Stimulated activated CD8-positive, alpha-beta memory T cell treated with anti-CD3 and anti-CD28 coated beads, Interleukin-12 subunit alpha, Interleukin-12 subunit beta, amount 100 ng/mL, for 4 hours (primary cell): ENCODE measurements at places on chromosomes 7 and 10.

DNA sequence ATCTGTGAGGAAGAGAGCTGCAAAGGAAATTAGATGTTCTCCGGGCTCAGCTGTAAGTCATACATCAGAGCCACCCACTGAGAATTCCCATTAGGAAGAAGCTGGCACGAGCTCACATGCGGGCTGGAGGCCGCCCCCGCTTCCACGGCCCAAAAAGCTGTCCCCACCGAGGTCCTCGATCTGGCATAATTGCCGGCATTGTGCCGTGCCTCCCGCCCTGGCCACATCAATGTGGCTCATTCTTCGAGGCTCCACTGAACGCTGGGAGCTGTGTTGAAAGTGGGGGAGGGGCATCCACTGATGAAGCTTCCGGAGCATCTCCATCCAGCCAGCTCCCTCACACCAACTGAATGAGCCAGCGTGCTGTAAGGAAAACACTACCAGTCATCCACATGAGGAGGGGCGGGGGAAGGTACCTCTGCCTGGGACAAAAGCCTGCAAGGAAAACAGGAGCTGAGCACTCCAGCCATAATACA lies 173.1 kb downstream of the PTPRN2 start:
- DNase-seq = no peak

DNA sequence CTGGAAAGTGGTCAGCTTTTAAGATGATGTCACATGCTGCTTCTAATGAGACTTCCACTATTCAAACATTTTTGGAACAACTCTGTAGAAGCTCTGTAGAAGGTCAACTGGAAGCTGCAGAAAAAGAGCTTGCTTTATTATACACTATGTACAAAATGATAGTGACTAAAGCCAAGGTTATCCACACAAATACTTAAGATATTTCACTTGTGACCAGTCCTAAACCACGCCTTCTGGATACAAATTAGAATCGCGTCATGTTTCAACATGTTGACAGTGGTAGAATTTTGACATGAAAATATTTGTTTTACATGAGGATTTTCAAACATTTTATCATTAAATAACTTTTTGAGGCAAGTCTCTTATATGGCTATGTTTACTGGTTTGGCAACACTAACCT lies 499.6 kb upstream of the PHF14 start:
- DNase-seq = no peak

GRCh38 chr7:134312717-134313116 lies 4.0 kb downstream of the SLC35B4 start:
- no peak for DNase-seq

- no peak for DNase-seq
Measured at GRCh38 chr10:93095225-93095624, 21.5 kb downstream of the CYP26A1 start.

- no peak for DNase-seq
Measured at GRCh38 chr10:117537904-117538524, 4.5 kb upstream of the EMX2 start.

- DNase-seq = no peak
Measured at GRCh38 chr10:113945075-113945686, 90.7 kb downstream of the NHLRC2 start.

- DNase-seq = no peak
Measured at GRCh38 chr7:25031432-25031831, 51.5 kb upstream of the OSBPL3 start.

GRCh38 chr10:83229991-83230390 lies 909.3 kb upstream of the GHITM start:
- no peak for DNase-seq

GRCh38 chr7:17743316-17743715 lies 197.0 kb downstream of the SNX13 start:
- DNase-seq = no peak

DNA sequence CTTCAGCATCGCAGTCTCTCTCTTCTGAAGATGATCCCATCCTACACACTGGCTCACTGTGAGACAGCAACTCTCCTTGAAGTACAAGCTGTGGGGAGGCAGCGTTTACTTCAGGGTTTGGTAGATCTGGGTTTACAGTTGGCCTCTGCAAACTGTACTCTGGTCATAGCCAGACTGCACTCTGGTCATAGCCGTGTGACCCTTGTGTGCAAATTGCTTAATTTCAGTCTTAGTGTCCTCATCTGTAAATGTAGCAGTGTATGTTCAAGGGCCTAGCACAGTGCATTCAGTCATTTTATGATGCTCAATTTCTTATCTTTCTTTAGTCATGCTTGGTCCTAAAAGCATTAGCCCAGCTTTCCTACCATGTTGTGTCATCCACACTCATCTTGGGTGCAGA lies 188.2 kb downstream of the LRMDA start:
- DNase-seq = no peak

GRCh38 chr7:39582536-39582935 lies 16.3 kb downstream of the YAE1 start:
- no peak for DNase-seq

- DNase-seq = no peak
Measured at GRCh38 chr7:50815138-50815537, 32.4 kb upstream of the GRB10 start.

GRCh38 chr7:121088870-121089269 lies 100.4 kb downstream of the CPED1 start:
- DNase-seq = no peak

GRCh38 chr10:70602665-70603448 lies at the start of gene PRF1:
PRF1 (minus strand) TSS chr10:70602741; CDS start chr10:70600902, 1,839 bp downstream.
- DNase-seq = peak; percentile 78

GRCh38 chr7:26709210-26709990 lies 155.0 kb downstream of the SKAP2 start:
- DNase-seq = no peak

- DNase-seq = no peak
Measured at GRCh38 chr7:5693529-5693928, 87.9 kb downstream of the RNF216 start.

DNA sequence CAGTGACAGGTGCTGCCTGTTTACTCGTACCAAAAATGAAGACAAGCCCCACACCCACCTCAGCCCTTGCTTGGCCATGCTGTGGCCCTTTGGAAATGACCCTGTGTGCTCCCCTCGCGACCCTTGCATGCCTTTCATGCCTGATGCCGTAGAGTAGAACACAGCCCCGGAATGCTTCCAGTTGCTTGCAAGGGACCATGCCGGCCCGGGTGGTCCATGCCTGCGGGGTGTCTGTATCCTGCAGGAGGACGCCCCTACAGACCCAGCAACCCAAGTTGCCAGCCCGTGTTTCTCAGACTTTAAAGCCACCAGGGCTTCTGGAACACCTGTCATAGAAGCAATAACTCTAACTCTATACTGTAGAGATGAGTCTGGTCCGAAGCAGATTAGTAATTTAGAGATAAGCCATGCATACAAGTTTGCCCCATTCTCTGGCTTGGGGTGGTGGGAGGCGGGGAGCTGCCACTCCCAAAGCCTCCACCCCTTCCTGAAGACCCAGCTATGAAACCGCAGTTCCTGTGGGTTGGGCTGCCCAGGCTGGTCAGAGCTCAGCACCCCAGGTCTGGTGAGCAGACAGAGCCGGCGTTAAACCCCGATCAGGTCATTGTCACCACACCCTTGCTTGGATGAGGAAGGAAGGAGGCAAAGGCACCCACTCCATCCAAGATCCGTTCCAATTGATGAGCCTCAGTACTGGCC lies 143.5 kb downstream of the ADCY1 start:
- no peak for DNase-seq

DNA sequence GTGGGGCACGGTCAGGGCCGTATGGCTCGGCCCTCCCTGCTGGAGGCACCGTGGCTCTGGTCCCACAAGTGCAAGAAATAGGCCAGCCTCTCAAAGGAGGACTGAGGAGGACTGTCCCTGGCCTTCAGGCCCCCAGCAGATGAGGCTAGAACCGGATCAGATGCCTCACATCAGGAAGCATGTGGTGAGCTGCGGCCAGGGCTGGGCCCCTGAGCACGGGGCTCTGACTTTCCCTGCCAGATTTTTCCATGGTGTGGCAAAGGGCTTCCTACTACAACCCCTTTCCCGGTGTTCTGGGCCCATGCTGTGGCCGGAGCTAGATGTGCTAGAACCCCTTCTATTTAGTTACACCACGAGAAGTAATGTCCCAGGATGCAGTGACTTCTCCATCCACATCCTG lies 100.4 kb downstream of the TCERG1L start:
- no peak for DNase-seq

DNA sequence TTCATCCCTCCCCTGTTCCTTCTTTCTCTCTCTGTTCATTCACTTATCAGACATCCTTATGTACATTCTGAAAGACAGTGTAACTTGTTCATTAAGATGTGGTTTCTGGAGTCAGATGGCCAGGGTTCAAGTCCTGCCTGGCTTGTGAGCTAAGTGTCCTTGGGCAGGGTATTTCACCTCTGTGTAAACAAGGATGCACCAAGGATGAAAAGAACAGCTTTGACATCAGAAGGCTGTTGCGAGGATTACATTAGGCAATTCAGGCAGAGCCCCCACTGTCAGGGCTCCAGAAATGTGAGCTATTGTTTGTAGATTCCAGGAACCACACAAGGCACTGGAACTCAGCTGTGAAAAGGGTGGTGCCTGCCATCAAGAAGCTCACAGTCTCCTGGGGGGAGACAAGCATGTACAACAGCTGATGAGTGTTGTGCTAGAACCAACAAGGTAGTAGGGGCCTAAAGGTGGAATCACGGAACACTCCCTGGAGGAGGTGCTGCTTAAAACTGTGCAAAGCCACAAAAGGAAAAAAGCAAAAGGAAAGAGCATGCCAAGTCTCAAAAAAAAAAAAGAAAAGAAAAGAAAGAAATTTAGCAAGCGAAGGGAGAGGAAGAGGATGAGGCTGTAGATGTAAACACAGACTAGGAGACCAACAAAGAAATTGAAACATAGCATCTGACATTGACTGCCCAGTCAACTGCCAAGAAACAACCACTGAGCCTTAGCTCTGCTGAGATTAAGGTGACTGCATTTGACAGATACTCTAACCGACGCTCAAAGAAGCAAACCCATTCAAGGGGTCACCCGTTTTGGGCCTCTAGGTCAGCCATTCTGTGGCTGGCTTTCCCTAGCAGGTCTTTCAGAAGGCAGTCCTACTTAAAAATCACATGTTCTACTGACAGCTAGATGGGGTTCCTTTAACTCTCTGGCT lies 12.5 kb downstream of the PDLIM1 start:
- no peak for DNase-seq

GRCh38 chr10:5616836-5617235 lies 49.6 kb downstream of the ASB13 start:
- DNase-seq = no peak

- DNase-seq = no peak
Measured at GRCh38 chr7:77368974-77369373, 47.2 kb downstream of the GSAP start.

- no peak for DNase-seq
Measured at GRCh38 chr7:117048114-117048866, 95.0 kb downstream of the ST7 start.

- DNase-seq = no peak
Measured at GRCh38 chr10:31051703-31052102, 20.0 kb upstream of the ZNF438 start.

- DNase-seq = no peak
Measured at GRCh38 chr10:4590807-4591206, 235.2 kb upstream of the AKR1E2 start.

DNA sequence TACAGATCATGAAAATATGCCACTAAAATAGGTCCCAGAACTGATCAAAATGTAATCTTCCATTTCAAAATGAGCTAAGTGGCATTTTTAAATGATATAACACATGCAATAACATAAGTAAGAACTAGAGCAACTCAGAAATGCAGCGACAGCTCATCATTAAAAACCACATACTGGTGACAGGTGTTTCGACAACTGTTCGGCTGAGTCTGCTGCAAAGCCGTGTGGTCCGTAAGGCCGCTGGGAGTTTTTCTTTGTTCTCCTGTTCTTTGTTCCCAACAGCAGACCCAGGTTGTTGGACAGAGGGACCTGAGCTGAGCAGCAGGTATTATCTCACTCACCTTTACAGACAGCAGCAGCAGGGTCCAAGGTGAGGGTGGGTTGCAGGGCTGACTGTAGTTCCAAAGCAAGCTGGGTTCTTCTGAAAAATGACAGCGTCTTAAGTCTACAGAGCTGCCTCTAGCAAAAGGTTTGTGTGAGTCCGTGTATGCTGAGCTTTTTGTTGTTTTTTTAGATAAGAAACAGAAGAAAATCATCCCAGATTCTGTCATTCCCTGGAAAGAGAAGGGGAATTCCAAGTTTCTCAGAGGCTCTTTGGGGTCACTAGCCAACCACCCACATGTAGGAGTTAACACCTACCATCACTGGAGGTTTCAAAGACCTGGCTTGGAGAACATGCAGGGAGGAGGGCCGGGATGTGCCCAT lies 45.4 kb upstream of the MACROH2A2 start:
- no peak for DNase-seq

- DNase-seq = no peak
Measured at GRCh38 chr7:43569424-43569823, 13.5 kb upstream of the STK17A start.

DNA sequence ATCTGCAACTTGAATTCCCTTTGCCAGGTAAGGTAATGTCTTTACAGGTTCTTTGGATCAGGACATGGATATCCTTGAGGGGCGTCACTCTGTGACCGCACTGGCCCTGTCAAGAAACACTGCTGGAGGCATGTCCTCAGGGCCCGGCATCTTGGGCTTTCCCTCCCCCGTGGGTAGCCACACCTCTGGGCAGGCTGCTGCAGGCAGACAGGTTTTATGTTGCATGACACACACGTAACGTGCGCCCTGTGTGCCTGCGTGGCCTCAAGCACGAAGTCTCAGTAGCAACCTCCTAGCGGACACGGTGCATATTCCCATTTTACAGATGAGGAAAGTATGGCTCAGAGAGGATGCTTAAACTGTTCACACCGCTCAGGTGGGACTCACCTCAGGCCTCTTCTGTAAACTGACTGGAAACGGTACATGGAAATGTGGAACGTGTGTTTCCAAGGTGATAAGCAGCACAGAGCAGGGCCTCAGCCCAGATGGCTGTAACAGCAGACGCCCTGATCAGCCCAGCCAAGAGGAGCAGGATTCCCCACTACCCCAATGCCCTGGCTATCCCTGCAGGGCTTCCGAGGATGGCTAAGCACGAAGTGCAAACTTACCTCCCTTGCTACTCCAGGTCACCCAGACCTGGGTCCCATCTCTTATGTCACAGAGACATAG lies 553.6 kb downstream of the TCERG1L start:
- no peak for DNase-seq

DNA sequence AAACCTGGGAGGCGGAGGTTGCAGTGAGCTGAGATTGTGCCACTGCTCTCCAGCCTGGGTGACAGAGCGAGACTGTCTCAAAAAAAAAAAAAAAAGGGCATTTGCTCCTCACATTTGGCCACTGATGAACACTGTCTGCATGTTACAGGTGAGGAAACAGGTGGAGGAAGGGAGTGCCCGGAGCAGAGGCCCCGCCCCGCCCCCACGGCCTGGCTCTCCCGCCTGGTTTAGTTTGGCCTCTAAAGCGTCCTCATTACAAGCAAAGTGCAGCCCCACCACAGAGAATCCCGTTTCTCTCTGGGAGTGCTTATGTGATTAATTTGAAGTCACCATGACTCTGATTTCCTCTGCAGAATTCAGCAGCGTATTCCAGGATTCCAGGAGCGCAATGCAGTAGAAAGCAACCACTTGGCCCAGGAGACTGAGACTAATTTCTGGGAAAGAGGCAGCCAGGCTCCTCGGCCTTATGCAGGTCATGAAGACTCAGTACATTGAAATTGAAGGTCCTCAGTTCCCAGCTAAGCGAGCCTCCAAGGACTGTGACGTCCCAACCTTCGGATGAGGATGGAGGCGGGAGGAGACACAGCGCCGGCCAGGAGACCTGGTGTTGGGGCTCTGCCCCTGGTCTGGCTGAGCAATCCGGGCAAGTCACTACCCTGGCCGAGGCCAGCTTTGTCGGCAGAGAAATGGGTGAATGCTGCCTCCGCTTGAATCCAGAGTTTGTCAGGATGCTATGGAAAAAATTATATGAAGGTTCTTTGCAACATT lies 44.7 kb downstream of the RBM17 start:
- no peak for DNase-seq
